HuH-7.5 (cell line): ENCODE measurements at places on chromosomes 3 and 15.

GRCh38 chr3:58307639-58308215 is 1.4 kb downstream of the HTD2 start:
- no peak for DNase-seq

GRCh38 chr3:116306720-116307119 is 138.6 kb downstream of the LSAMP start:
- no peak for DNase-seq

DNA sequence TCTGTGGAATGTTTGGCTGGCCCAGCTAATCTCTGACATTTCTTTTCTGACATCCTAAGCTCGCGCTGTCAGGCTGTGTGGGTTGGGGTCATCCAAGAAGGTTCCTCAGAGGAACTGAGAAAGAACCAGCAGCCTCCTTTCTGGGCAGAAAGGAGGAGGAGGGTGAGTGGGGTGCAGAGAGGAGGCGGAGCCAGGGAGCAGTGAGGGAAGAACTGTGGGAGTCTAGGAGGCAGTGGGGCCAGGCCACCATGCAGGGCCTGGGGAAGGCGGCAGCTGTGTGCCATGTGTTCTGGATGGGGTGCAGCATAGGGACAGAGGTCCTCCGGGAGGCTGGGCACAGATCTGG is 5.3 kb downstream of the SEMA7A start:
- DNase-seq: no peak

GRCh38 chr15:85690561-85691231 is 104.0 kb downstream of the KLHL25 start:
- DNase-seq: no peak
